ENCODE measurements at places on chromosomes 2 and 18.
A peak's percentile ranks its signal among the peaks of the same experiment; 100 is the strongest.

DNA sequence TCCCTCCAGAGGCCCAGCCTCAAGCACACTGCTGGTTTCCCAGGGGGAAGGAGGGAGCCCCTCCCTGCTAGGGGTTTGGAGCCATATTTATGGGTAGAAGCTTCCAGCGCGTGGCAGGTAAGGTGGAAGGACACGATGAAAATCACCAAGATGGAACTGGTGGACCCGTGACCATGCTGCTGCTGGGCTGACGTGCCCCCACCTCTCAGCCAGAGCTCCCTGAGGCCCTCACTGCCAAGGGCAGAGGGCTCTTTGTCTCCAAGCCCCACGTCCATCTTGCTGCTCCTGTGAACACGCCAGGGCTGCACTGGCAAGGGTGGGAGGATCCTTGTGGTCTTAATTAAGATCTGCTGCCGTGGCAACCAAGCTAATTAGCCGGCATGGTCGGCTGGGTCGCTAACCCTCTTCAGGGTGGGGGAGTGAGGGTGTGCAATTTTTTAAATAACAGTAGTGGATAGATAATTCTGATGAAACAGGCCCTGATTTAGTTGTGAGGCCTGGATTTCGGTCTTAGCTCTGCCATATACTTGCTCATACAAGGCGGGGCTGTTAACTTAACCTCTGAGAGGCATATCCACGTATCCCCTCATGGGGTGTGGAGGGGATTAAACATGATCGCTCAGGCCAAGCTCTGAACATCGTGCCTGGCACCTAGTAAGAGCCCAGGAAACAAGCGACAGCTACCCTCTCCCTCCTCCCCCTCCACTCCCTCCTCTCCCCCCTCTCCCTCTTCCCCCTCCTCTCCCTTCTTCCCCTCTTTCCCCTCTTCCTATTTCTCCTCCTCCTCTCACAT is 232.8 kb downstream of the CELF4 start:
- no peak for DNase-seq

- DNase-seq = no peak
Observed at GRCh38 chr2:46441838-46442712, 37.3 kb upstream of the TMEM247 start.

GRCh38 chr2:68366083-68366560 is 1.0 kb downstream of the PLEK start:
- DNase-seq = no peak

- peak; percentile 21 for DNase-seq
Observed at GRCh38 chr2:115165529-115166109, 723.2 kb downstream of the DPP10 start.

DNA sequence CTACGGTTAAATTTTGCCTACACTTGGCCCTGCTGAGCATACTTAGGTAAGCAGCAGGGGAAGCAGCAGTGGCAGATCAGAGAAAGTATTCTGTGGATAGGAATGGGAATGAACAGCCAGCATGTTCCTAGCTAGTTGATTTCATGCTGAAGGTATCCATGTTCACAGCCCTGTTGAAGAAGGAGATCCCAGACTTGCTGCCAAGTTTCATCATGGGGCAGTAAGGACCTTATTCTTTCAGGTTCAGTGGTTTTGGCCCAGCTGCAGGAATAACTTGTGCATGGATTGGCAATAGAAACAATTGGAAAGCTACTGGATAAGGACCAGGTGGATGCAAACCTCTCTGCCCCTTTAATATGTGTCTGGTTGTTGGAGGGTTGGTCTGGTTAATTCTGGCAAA is 98.2 kb upstream of the TMEM178A start:
- no peak for DNase-seq

Data from fibroblast of skin of back (primary cell).